ENCODE measurements at places on chromosomes 11 and 22. TPM values are rescaled to one million over a fixed set of nuclear protein-coding genes. Genes with fewer than 3 reads are reported as not detected.

GRCh38 chr11:69511358-69512055, 30.0 kb downstream of the LINC01488 start:
- H3K4me3 ChIP-seq = no peak overlapping the region
- H3K4me1 ChIP-seq = peaks cover 26% of the 10 kb centered on the region
- H3K36me3 ChIP-seq = no peaks in the 10 kb centered on the region
- DNase-seq = no peak

DNA sequence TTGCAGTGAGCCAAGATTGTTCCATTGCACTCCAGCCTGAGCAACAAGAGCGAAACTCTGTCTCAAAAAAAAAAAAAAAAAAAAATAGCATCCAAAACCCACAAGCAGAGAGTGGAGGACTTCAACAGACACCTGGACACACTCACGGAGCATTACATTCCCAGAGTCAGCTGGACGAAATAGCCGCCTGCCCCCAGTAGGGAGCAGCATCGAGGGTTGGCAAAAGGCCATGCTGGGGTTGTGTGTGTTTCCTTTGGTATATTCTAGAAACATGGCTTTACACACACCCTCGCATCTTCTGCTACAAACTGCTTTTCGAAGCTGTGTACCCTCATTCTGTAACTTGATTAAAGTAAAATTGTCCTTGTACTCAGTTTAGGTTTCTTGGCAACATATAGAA, 5.3 kb downstream of the ADA2 start:
- H3K36me3 ChIP-seq = no peaks in the 10 kb centered on the region
- no peak overlapping the region for H3K27ac ChIP-seq
- no peak overlapping the region for H3K4me3 ChIP-seq
- no peaks in the 10 kb centered on the region for H3K27me3 ChIP-seq

The LRRC32 gene
- 8.1 TPM for total RNA-seq

DNA sequence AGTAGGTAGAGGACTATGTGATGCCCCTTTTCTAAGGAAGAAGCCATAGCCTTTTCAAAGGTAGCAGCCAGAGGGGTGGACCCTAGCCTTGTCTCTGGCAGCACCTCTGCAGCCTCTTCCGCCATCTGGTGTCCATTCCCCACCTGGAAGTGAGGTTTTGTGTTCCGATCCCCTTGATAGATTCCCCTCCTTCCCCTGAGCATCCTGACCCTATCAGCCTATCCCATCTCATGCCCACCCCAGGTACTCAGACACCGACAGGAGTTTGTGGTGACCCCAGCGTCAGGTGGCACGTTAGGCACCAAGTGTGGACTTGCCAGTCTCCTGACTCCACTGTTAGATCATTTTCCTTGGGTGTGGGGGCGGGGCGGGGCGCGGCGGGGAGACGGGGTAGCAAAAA, 398 bp upstream of the FAM89B start:
- H3K36me3 ChIP-seq = peaks cover 43% of the 10 kb centered on the region
- peak overlapping the region; percentile 80 for H3K4me3 ChIP-seq
- H3K27me3 ChIP-seq = no peaks in the 10 kb centered on the region
- H3K4me1 ChIP-seq = peaks cover 70% of the 10 kb centered on the region

The CCDC87 gene
- total RNA-seq = not detected

DNA sequence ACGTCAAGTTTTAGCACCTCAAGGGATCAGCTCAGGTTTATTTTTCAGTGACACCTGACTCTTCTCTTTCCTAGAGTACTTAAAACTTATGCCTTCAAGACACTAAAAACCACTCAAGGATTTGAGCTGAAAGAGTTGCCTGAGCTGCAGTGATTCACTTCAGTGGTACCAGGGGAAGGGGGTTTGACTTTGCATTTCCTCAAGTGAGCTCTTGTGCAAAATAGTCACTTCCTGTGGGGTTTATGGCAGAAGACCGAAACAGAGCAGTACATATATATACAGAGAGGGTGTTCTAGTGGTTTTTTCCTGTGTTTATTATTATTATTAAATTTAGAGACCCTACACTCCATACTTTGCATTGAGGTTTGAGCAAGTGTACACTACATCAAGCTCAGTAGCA, 60.7 kb downstream of the DBX1 start:
- H3K4me3 ChIP-seq = no peak overlapping the region
- H3K27ac ChIP-seq = no peak overlapping the region
- no peak for DNase-seq

GRCh38 chr22:39800790-39801520, 92.6 kb downstream of the ENTHD1 start:
- H3K36me3 ChIP-seq = no peaks in the 10 kb centered on the region
- no peak overlapping the region for H3K4me3 ChIP-seq
- DNase-seq = no peak
- no peaks in the 10 kb centered on the region for H3K4me1 ChIP-seq

- H3K4me1 ChIP-seq = peaks cover 4% of the 10 kb centered on the region
- DNase-seq = peak; percentile 69
- peaks cover 3% of the 10 kb centered on the region for H3K27me3 ChIP-seq
- H3K36me3 ChIP-seq = no peaks in the 10 kb centered on the region
- no peak overlapping the region for H3K4me3 ChIP-seq
- no peak overlapping the region for H3K27ac ChIP-seq
Measured at GRCh38 chr11:114159802-114160632, 100.5 kb downstream of the ZBTB16 start.

The EFCAB6 gene
- 0.50 TPM for total RNA-seq

DNA sequence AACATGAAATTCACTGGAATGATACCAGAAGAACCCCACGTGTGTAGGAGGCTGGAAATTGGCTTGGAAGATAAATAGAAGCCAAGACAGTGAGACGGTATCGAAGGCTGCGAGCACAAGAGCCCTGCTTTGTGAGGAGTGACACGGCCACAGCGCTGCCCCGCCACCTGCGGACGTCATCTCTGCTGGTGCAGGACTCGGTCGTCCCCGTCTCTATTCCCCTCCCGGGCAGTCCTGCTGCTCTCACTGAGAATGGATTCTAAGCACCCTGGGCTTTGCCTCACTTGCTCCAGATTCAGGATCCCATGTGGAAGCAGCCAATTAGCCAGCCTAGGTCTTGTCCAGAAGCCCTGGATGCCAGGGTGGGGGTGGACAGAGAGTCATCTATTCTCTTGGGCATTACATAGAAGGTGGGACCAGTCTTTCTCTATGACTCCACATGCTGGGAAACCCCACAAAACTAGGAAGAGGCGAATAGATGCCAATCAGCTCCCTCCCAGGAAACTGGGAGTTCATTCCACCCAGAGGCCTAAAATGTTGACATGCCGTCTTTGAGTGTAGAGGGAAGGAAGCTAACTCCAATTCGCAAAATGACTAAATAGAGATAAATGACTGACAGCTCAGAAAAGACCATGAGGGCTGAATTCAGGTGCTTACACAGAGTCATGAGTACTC, 25.1 kb downstream of the APOL3 start:
- no peak for DNase-seq
- H3K4me3 ChIP-seq = no peak overlapping the region
- H3K36me3 ChIP-seq = no peaks in the 10 kb centered on the region

DNA sequence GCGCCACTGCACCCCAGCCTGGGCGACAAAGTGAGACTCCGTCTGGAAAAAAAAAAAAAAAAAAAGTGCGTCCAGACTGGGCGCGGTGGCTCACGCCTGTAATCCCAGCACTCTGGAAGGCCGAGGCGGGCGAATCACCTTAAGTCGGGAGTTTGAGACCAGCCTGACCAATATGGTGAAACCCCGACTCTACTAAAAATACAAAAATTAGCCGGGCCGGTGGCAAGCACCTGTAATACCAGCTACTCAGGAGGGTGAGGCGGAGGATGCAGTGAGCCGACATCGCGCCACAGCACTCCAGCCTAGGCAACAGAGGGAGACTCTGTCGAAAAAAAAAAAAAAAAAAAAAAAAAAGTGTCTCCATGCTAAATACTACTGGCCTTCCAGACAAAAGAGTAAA, 1.3 kb downstream of the USP28 start:
- H3K36me3 ChIP-seq = no peaks in the 10 kb centered on the region
- no peak overlapping the region for H3K4me3 ChIP-seq
- no peaks in the 10 kb centered on the region for H3K27me3 ChIP-seq
- no peak for DNase-seq
- 0 out of 2 replicates have a peak, but pooled peaks cover 3% of the 10 kb centered on the region for H3K4me1 ChIP-seq

- H3K4me3 ChIP-seq = no peak overlapping the region
- H3K27ac ChIP-seq = no peak overlapping the region
- DNase-seq = no peak
- H3K27me3 ChIP-seq = no peaks in the 10 kb centered on the region
- peaks cover 5% of the 10 kb centered on the region for H3K36me3 ChIP-seq
Measured at GRCh38 chr11:18000760-18001159, 12.1 kb downstream of the SERGEF start.

DNA sequence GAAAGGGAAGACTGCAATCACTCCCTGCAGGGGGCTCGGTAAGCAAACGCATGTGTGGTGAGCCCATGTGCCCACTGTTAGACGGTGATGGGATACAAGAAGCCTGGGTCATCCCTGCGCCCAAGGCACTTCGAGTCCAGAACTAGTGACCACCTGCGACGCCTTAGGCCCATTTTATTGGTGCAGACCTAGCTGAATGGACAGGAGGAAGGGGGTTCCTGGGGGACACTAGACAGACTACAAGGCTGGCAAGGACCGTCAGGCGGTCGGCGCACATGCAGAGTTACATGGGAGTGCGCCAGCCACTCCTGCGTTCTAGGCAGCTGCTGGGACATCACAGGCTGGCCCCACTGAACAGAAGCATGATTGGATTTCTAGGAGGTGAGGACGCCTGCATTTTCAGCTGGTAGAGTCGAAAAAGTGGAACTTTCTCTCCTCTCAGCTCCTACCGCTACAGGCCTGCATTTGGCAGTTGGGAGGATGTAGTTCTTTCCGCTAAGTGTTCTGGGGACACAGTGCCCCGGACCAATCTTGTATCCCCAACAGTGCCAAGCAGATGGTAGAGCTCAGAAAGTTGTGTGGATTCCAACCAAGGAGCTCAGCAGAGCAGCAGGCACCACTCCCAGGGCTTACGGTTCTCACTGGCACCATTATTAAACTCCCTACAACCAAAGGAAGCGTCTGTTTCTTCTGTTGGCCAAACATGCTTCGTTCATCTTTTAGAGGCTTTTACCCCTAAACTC, 35.7 kb downstream of the BID start:
- H3K36me3 ChIP-seq = peaks cover 22% of the 10 kb centered on the region
- H3K27me3 ChIP-seq = no peaks in the 10 kb centered on the region
- H3K4me1 ChIP-seq = peaks cover 11% of the 10 kb centered on the region
- H3K27ac ChIP-seq = no peak overlapping the region
- H3K4me3 ChIP-seq = no peak overlapping the region

GRCh38 chr11:117097389-117098268, 599 bp downstream of the SIK3 start:
- peaks cover 28% of the 10 kb centered on the region for H3K4me1 ChIP-seq
- DNase-seq = peak; percentile 19
- peak overlapping the region; percentile 80 for H3K27ac ChIP-seq
- no peaks in the 10 kb centered on the region for H3K27me3 ChIP-seq

DNA sequence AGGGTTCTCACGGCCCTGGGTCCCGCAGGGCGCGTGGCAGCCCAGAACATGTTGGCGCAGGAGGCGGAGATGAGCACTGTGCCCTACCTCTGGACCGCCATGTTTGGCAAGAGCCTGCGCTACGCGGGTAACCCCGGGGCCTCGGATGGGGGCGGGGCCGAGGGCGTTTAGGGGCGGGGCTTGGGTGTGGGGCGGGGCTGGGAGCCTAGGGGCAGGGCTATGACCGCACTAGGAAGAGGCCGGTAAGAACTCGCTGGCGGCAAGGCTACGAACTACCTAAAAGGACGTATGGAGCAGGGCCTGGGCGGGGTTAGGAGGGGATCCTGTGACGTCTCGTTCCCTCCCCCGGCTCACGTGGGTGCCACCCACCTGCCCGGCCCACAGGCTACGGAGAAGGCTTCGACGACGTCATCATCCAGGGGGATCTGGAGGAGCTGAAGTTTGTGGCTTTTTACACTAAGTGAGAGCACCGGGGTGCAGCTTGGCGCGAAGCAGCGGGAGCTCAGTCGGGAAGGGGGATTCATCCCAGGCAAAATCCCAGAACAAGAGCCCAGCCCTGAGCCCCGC, 2.8 kb upstream of the LZTR1 start:
- H3K27me3 ChIP-seq = no peaks in the 10 kb centered on the region
- peaks cover 24% of the 10 kb centered on the region for H3K4me1 ChIP-seq
- no peak overlapping the region for H3K4me3 ChIP-seq
- DNase-seq = no peak

- no peaks in the 10 kb centered on the region for H3K27me3 ChIP-seq
- no peaks in the 10 kb centered on the region for H3K4me1 ChIP-seq
- no peaks in the 10 kb centered on the region for H3K36me3 ChIP-seq
- H3K4me3 ChIP-seq = no peak overlapping the region
- no peak for DNase-seq
Measured at GRCh38 chr11:17803754-17804334, 69.3 kb downstream of the KCNC1 start.

GRCh38 chr11:36230779-36231699, 58.2 kb downstream of the COMMD9 start:
- DNase-seq = peak; percentile 32
- peaks cover 29% of the 10 kb centered on the region for H3K4me1 ChIP-seq
- no peak overlapping the region for H3K27ac ChIP-seq
- no peak overlapping the region for H3K4me3 ChIP-seq
- no peaks in the 10 kb centered on the region for H3K27me3 ChIP-seq
- no peaks in the 10 kb centered on the region for H3K36me3 ChIP-seq

DNA sequence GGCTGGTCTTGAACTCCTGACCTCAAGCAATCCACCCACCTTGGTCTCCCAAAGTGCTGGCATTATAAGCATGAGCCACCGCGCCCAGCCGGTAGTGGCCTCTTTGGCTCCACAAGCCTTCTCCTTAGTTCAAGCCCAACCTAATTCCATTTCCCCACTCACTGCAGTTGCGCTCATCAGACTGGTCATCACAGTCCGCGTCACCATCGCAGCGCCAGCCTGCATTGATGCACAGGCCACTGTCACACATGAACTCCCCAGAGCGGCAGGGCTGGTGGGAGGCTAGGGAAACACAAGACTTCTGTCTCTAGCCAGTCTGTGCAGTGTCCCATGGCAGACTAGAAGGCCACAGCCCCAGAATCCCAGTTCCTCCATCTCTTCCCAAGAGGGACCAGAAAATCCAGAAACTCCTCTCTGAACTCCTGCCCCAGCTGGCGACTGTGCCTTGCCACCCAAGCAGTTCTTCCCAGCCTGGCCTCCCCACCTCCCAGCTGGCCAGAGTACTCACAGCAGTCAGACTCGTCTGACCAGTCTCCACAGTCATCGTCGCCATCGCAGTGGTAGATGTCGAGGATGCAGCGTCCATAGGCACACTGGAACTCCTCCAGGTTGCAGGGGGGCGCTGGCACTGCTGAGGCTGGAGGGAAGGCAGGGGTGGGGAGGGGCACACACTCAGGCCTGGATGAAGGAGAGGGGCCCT, 19.8 kb downstream of the LRP4 start:
- DNase-seq = no peak
- no peak overlapping the region for H3K4me3 ChIP-seq
- H3K36me3 ChIP-seq = no peaks in the 10 kb centered on the region
- no peaks in the 10 kb centered on the region for H3K4me1 ChIP-seq

DNA sequence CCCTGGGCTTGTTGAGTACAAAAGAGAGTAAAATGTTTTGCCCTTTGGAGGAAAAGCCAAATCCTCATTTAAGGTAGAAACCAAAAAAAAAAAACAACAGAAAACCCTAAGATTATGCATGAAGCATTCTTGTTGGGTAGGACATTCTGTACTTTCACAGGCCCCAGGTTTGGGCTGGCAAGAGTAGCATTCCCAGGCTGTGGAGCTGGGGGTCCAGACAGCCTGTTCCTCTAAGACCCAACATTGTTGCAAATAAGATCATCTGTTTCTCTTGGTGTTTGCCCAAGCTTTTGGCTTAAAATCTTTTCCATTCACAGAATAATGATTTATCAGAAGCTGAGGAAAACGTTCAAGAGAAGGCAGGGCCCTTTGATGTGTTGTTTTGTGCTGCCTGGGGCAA, 123.8 kb downstream of the MICAL2 start:
- DNase-seq = no peak
- H3K27me3 ChIP-seq = no peaks in the 10 kb centered on the region
- H3K27ac ChIP-seq = no peak overlapping the region
- H3K4me1 ChIP-seq = peaks cover 19% of the 10 kb centered on the region
- H3K36me3 ChIP-seq = peaks cover 40% of the 10 kb centered on the region
- H3K4me3 ChIP-seq = no peak overlapping the region
